Activated T-helper 1 cell treated with anti-CD3 and anti-CD28 coated beads, Interleukin-2, amount 50 U/mL, for 16 hours (primary cell): ENCODE measurements at places on chromosomes 5 and 9.

- DNase-seq: no peak
Measured at GRCh38 chr5:173775261-173776197, 112.6 kb upstream of the CPEB4 start.

DNA sequence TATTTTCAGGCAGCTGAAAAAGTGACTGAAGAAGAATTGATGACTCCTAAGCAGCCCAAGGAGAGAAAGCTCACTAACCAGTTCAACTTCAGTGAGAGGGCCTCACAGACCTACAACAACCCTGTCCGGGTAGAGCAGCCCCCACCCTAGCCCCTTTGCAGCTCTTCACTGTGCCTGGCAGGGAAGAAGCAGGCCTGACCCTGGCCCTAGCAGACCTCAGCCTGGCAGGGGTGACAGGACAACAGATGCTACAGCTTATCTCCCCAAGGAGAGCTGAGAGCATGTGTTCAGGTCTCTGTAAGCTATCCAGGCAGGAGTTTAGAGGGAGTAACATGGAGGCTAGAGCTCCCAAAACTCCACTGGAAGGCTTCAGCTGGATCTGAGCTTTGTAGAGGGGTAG lies 31.8 kb downstream of the DNAI1 start:
- DNase-seq: no peak

- DNase-seq: no peak
Measured at GRCh38 chr5:90113108-90113507, 296.4 kb downstream of the CETN3 start.

DNA sequence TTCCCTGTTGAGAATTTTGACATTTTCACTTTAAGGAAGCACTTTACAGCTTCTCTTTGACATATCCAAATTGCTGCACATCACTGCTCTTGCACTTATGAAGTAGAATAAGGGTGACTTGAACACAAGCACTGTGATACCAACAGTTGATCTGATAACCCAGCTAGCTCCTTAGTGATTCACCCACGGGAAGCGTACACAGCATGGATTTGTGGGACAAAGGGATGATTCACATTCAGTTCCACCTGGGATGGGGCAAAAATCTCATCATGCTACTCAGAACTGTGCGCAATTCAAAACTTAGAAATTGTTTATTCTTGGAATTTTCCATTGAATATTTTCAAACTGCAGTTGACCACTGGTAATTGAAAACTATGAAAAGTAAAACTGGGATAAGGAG lies 1565.5 kb upstream of the CDH9 start:
- no peak for DNase-seq

- DNase-seq: no peak
Measured at GRCh38 chr5:173915310-173916014, 27.3 kb downstream of the CPEB4 start.

DNA sequence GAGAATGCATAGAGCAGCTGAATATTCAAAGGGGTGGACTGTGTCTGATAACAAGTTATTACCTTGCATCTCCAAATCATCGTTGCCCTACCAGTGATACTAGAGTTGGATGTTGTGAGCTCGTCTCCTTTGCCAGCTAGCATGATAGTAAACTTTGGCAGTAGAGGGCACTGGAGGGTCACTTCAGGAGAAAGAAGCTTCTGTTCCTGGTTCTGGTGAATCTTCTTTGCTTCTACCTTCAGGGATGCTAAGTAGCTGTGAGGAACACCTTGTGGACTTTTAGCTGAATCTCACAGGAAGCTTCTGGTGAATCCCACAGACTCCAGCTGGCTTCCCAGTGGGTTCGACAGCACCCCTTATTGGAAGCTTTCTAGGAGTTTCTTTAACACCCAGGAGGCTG lies 626.6 kb upstream of the SGCD start:
- no peak for DNase-seq

- DNase-seq: no peak
Measured at GRCh38 chr9:82376677-82377232, 388.2 kb downstream of the SPATA31D1 start.

GRCh38 chr9:127540664-127541041 lies 71.4 kb upstream of the STXBP1 start:
- DNase-seq: no peak

DNA sequence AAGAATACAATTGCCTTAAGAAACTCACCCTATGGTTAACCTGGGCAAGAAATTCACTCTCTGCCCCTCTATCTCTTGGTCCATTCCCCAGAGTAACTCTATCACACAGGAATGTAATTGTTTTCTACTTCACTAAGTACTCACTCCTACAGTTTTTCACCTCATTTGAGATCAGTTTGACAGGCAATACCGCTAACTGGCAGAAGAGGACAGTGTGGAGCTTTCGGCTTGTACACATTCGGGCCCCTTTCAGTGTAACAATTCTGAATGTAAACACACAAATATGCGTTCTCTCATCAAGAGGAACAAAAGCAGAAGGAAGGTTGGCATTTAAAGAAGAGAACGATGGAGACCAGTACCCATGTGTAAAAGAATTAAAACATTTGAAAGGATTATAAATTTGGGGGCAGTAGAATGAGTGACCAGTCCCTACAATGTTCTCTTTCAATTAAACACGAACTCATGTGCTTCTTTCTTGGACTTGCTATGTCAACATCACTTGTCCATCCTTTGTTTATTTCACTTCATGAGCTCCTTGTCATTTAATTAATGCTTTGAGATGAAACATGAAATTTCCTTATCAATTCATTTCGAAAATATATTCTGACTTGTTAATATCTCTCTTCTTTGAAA lies 188.5 kb upstream of the GRAMD2B start:
- DNase-seq: no peak

- DNase-seq: no peak
Measured at GRCh38 chr9:19200229-19200628, 30.3 kb upstream of the DENND4C start.

DNA sequence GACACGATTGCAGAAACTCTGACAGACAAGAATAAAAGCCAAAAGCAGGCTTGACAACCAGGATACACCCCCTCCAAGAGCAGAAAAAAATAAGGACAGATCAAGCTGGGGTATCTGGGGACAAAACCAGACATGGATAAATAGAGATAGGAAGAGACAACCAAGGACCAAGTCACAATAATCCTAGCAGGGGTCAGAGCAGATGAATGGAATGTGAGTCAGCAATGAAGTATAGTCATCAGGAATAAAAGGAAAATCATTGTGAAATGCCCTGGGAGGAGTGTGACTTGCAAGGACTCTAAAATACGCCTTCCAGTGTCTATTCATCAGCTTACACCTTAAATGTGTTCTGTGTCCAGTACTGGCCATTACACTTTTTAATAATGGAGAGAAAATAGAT lies 206.8 kb downstream of the CAAP1 start:
- DNase-seq: no peak

DNA sequence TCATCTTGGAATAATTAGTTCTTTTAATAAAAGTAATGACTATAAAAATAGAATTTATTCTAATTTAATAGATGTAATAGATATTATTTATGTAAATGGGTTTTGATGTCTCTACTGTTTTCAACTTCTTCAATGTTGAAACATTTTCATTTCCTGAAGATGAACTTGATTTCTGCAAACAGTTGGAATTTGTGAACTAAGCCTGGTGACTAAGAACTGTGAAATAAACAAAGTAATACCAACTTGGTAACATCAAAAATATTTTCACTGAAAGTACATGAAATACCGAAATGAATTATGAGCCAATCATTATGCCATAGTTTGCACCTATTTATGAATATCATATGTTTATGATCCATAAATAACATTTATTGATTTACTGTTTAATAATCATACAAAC lies 143.8 kb upstream of the FGF10 start:
- DNase-seq: no peak

- no peak for DNase-seq
Measured at GRCh38 chr5:89377767-89378455, 494.9 kb upstream of the MEF2C start.

GRCh38 chr5:177468329-177468684 lies 5.1 kb downstream of the DBN1 start:
- no peak for DNase-seq

DNA sequence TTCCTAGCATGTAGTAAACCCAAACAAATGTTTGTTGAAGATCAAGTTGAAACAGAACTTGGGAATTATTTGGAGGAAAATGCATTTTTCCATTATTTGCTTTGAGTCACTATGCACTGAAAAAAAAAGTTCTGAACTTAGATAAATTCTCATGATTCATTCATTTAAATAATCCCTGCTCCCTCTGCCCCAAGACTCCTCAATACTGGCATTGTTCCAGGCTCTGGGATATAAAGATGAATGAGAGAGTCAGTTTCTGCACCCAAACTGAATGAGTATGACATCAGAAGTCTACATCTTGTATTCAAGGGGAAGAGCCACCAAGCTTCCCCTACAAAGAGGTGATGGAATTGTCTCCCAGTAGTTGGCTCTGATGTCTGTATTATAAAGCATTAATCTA lies 123.9 kb downstream of the SEC61B start:
- DNase-seq: no peak

GRCh38 chr9:107969727-107970126 lies 480.2 kb upstream of the KLF4 start:
- DNase-seq: no peak

DNA sequence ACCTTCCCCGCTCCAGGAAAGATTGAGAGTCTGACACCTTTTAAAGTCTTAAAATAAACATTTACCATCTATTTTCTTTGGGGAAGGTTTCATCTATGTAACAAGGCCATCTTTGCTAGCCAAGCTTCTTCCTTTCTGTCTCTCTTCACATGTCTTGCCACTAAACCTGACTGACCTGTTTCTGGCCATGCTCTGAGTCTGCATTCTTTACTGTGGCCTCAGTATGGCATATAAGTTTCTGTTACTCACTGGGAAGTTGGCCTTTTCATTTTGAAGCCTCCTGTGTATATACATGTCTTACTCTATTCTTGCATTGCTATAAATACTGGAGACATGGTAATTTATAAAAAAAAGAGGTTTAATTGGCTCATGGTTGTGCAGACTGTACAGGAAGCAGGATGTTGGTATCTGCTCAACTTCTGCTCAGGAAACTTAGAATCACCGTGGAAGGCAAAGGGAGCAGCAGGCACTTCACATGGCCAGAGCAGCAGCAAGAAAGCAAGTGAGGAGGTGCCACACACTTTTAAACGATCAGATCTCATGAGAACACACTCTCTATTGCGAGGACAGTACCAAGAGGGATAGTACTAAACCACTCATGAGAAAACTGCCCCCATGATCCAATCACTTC lies 48.1 kb downstream of the KCNV2 start:
- no peak for DNase-seq

GRCh38 chr5:147430628-147431027 lies 79.2 kb downstream of the DPYSL3 start:
- DNase-seq: no peak

- DNase-seq: no peak
Measured at GRCh38 chr5:56350011-56350596, 117.0 kb upstream of the ANKRD55 start.

GRCh38 chr9:116605060-116605459 lies 82.0 kb upstream of the TRIM32 start:
- no peak for DNase-seq

- no peak for DNase-seq
Measured at GRCh38 chr5:138884554-138884953, 9.4 kb upstream of the LRRTM2 start.

DNA sequence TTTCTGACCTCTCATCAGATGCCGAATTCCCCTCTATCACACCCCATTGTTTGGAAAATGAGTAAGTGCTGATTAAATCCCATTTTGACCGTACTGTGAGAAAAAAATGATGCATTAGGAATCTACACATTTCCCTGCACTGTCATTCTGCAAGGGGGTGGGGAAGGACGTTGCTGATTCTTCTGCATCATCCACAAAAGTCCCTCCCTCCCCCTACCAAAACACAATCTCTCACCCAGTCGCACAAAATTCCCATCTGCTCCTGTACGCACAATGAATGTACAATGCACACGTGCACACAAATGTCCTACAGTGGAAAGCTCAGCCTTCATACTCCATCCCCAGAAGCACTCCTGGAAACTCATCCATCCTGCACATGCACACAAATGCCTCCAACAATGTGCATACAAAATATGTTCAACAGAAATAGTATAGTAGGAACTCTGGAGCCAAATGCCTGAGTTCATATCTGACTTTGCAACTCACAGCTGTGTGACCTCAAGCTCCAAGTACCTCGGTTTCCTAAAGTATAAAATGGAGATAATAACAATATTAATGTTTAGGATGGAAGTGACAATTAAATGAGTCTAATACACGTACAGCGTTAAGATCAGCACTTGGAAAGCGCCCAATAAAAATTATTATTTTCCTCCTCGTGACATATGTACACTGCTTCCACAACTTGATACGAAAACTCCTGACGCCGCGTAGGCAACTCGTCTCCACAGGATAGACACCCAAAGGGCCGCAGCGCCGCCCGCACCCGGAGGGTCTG lies 809 bp downstream of the TNIP1 start:
- no peak for DNase-seq

DNA sequence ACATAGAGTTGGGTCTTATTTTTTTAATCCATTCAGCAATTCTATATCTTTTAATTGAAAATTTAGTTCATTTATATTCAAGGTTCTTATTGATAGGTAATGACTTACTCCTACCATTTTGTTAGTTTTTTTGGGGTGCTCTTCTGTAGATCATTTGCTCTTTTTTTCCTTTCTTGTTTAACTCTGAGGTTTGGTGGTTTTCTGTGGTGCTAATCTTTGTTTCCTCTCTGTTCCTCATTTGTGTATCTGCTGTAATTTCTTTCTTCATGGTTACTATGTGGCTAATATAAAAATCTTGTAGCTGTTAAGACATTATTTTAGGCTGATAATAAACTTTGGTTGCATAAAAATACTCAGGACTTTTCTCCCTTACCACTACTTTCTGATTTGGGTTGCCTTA lies 181.6 kb upstream of the DMRTA1 start:
- no peak for DNase-seq

DNA sequence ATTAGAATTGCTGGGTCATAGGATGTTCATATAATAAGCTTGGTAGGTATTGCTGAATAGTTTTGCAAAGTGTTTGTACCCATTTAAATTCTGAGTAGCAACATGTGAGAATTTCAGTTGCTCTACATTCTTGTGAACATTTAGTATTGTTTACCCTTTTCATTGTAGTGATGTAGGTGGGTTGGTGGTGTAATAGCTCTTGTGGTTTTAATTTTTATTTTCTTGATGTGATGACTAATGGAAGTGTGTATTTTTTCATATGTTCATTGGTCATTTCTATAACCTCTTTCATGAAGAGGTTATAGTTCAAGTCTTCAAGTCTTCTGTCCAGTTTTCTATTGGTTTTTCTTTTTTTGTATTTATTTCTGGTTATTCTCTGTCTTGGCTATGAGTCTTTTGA lies 34.4 kb downstream of the RASA1 start:
- DNase-seq: no peak

DNA sequence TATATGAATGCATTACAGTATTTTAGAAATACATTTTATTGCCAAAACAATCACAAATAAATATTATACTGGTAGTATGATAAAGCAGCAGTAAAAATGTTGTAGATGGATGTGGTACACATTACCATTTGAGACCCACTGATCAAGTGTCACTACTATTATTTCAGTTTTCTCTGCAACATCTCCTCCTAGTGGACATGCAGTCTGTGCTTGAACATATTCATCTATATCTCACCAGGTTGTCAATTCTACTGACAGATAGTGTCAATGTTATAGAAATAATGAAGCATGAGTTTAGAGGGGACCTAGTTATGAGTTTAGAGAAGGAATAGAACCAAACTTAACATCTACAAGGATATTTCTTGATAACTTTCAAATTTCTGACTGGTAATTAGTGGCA lies 39.2 kb upstream of the ELOVL7 start:
- no peak for DNase-seq
